ENCODE measurements at places on chromosomes 4 and X.

DNA sequence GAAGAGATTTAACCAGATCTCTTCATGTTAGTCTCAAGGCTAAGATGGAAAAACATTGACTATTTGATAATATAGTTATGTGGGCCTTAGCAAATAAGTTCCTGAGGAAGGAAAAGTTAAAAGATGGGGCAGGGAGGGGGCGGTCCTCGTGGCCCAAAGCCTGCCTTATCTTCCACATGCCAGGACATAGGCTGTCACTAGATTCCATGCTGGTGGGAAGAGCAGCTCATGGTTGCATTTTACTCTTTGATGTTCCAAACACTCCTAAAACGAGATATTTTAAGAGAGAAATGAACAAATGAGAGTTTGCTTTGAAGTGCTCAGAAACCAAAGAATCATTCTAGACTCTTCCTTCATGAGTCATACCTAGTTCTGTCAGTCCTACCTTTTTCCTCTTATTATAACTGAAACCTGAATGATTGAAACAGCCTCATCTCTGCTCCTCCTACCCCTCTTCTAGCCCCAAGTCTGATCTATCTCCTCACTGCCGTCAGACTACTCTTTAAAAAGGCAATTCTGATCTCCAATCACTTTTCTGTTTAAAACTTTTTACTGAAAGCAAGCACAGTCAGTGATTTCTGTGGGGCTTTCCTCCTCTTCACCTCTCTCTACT lies 25.1 kb downstream of the RAB9B start:
- DNase-seq: no peak

- no peak for DNase-seq
These were observed 13.6 kb downstream of the C4orf36 start for GRCh38 chr4:86878640-86879039.

- DNase-seq: no peak
These were observed 58.1 kb upstream of the SMIM10 start for GRCh38 chrX:134932528-134933217.

DNA sequence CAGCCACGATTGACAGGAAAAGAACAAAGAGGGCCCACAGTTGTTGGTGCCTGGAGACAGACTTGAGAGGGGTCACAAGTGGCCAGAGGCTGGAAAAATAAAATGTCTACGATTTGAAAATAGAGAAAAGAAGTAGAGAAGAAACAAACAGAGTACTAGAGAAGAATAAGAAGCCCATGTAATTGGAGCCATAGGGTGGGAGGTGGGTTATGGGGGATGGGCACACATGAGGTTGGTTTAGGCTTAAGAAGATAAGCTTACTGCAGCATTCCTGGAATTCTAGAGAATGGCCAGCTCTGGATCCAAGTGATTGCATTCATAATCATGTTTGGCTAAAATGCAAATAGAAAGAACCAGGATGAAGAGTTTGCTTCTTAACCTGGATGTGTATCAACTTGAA lies 210.7 kb downstream of the MAML3 start:
- no peak for DNase-seq
